ENCODE measurements at places on chromosomes 4 and X.

DNA sequence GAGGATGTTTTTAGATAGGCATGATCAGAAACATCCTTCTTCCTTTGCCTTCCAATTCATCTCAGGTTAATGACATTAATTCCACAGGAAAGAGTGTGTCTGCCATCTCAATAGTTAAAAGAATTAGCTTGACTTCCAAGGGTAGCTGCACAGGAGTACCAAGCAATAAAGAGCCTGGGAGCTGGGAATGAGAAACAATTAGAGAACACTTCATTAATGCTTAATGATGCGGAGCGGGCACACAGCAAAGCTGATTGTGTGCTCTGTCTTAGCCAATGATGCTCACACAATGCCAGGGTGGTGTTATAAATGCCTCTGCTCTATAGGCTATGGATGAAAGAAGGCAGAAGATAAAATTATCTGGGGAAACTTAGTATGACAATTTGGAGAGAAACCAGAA lies 1052.5 kb upstream of the LCORL start:
- DNase-seq = no peak

GRCh38 chr4:173264684-173265185 lies 69.4 kb downstream of the HMGB2 start:
- DNase-seq = peak; percentile 77

GRCh38 chr4:123072060-123072459 lies 149.7 kb upstream of the NUDT6 start:
- DNase-seq = no peak

DNA sequence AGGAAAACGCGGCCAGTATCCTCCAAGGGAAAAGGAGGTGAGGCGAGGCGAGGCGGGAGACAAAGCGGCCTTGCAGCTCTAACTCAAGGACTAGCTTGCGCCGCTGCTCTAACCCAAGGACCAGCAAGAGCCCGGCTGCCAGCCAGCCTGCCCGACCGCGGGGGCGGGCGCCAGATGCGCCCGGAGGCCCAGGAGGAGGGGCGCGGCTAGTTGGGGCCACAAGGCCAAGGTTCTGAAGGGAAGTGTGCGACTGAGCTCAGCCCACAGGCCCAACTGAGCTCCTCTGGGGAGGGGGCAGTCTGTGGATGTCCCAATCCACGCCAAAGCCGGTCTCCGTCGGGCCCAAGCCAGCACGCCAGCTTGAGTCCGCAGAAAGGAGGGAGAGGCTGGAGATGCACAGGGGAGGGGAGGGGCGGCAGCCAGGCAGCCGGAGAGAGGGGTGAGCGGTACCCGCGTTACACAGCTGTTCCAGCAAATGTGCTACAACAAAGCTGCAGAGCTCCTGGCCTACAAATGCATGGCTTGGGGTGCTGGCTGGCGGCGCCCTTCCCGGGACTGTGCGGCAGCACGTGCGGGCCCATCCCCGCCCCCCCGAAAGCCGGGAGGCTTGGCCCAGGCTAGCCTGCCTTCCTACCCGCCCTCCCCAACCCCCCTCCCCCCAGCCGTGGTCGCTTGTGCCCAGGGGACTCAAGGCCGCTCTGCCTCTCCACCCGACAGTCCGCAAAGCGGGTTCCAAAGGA lies 637 bp downstream of the AMER1 start:
- peak; percentile 27 for DNase-seq

GRCh38 chr4:175641024-175641423 lies 171.0 kb downstream of the GPM6A start:
- DNase-seq = no peak

DNA sequence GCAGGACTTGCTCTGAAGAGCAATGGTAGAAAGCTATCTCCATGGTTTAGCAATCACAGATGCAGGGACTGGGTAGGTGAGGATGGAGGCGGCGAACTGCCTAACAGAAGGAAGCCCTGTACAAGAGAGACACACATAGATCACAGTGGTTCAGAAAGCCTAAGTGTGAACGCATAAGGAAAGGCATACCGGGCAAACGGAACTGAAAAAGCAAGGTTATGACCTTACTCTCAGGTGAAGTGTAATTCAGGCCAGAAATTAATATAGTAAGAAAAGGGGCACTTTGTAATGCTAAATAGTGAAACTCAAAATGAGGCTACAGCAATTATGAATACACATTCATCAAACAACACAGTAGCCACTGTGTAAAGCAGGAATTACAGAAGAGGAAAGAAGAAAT lies 126.6 kb downstream of the PALLD start:
- DNase-seq = no peak

- DNase-seq = no peak
Measured at GRCh38 chr4:5192271-5192670, 141.0 kb downstream of the STK32B start.

GRCh38 chr4:122764071-122764820 lies 31.7 kb downstream of the BBS12 start:
- peak; percentile 47 for DNase-seq

GRCh38 chr4:126361287-126361686 lies 1046.5 kb downstream of the FAT4 start:
- no peak for DNase-seq

GRCh38 chr4:96241819-96242218 lies 401.9 kb downstream of the PDHA2 start:
- no peak for DNase-seq

DNA sequence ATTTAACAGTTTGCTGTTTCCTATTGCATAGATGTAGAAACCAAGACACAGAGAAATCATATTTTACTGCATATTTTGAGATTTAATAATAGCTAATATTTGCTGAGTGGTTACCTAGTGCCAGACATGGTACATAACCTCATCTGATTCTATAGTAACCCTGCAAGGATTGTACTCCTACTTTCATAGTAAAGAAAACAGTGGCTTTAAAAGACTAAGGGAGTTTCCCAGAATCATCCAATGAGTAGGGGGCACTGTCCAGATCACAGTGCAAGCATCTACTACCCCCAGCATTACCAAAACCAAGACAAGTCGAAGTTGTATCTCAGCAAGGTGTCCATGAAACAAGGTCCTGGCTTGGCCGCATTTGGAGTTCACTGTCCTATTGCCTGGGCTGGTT lies 224.5 kb upstream of the TENM3 start:
- no peak for DNase-seq

- DNase-seq = peak; percentile 68
Measured at GRCh38 chr4:57037982-57038604, 59.4 kb downstream of the POLR2B start.

GRCh38 chr4:14892563-14892962 lies 109.7 kb upstream of the CPEB2 start:
- no peak for DNase-seq

DNA sequence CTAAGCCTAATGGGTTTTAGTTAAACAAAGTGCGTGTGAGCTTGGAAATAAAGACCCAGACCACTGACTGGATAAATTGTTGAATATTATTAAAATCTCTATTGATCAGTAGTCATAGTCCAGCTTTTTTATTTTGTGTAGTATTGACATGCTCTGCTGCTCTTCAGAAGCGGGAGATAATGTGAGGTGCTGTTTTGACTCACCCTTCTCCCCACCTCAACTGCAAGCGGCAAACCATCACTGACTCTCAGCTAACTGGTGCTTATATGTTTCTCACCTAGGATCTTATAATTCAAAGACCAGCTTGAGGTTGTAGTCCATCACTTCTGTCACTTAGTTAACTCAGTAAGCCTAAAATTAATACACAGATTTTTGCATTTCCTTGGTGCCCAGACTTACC lies 72.2 kb downstream of the COMMD8 start:
- DNase-seq = no peak

- no peak for DNase-seq
Measured at GRCh38 chrX:144388738-144389137, 504.9 kb downstream of the UBE2NL start.

DNA sequence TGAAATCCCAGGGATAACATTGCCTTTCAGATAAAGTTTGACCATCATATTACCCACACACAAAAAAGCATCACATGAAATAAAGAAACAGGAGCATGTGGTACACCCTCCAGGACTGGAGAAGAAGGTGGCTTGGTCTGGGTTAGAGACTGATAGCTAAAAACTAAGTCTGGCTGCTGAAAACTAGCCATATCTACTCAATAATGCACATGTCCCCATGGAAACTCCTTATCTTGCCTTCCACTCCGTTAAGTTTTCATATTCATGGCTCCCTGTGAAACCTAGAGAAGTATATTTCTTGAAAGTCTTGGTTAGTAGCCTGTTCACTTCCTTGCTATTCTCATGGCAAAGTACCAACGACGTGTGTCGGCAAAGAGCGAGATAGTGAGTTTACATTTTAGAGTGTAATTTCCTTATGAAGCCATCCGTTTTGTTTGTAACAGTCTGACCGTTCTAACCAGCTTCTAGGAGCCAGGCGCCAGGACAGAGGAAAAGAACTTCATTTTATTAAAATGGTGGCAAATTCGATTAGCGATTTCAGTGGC lies 6.7 kb upstream of the DCTD start:
- no peak for DNase-seq

DNA sequence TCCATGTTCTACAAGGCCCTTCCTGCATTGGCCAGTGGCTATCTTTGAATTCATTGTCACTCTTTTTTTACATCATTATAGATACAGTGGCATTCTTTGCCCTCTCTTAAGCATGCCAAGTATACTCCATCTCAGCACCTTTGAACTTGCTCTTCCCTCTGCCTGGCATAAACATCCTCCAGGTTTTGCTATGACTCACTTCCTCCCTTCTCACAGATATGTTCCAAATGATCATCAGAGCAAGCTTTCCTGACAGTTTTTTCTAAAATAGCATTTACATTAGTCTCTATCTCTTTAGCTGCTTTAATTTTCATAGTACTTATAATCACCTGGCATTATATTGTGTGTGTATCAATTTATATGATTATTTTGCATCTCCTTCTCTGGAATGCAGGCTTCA lies 553.3 kb upstream of the MAGEB2 start:
- DNase-seq = peak; percentile 68

- DNase-seq = no peak
Measured at GRCh38 chr4:147335183-147335582, 145.7 kb upstream of the EDNRA start.

DNA sequence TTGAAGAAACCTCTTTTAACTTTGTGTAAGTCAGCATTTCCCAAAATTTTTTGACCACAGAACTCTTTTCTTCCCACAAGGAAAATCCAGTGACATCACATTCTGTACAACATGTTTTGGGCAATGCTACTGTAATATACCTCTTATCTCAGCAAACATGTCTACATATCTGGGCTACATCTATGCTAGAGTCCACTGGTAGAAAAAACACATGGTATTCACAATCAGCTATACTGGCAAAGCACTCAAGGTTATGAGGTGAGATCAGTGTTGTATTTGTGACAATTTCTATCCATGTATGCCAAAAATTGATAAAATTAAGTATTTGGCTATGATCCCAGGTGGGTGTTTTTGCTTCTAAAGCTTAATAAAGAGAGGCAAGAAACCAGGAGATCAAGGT lies 98.0 kb downstream of the ATP11C start:
- DNase-seq = no peak

All from fibroblast of pulmonary artery (primary cell).